ENCODE measurements at places on chromosomes 4 and X. TPM values are rescaled to one million over a fixed set of nuclear protein-coding genes. Genes with fewer than 3 reads are reported as not detected.

The SMIM43 gene
- 0.50 TPM for total RNA-seq

The LGI2 gene
- total RNA-seq: 4.8 TPM

The WNK3 gene
- total RNA-seq: 37.1 TPM

The MAGED4 gene
- total RNA-seq: 62.3 TPM

The TCEANC gene
- total RNA-seq: 3.2 TPM

The WWC2 gene
- 138 TPM for total RNA-seq

The DLG3 gene
- total RNA-seq: 57.1 TPM

The COPS4 gene
- total RNA-seq: 32.5 TPM

The SSX2 gene
- not detected for total RNA-seq

The RWDD4 gene
- total RNA-seq: 18.5 TPM

The NMU gene
- total RNA-seq: 30.5 TPM

The GSX2 gene
- not detected for total RNA-seq

The MAGEA11 gene
- total RNA-seq: not detected

The ADGRG4 gene
- not detected for total RNA-seq

The FRMPD3 gene
- total RNA-seq: 0.61 TPM

The UCP1 gene
- total RNA-seq: 0.29 TPM

The ARHGAP4 gene
- total RNA-seq: 25.9 TPM

The DCAF4L1 gene
- 0.17 TPM for total RNA-seq

- DNase-seq: no peak
Measured at GRCh38 chr4:142497606-142498005, 348.5 kb downstream of the INPP4B start.

DNA sequence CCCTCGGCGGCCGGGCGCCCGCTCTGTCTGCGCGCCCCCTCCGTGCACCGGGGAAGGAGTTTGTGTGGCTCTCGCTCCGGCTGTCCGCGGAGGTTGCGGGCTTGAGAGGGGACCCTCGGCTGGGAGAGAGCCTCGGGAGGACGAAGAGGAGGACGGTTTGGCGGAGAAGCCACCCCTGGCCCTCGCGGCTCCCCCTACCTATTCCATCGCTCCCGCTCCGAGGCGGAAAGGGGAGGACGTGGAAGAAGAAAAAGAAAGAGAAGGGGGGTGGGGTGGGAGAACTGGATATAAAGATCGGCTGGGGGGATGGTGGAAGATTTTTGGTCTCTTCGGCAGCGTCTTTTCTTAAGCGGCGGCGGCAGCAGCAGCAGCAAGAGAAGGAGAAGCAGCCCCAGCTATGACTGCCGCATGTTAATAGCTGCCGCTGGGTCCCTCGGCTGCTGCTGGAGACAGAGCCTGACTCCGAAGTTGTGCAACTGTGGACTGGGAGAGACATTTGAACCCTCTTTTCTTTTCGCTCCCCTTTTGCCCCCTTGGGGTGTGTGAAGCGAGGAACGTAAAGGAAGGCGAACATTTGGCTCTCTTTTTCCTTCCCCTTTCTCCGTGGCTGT, 895 bp downstream of the ADGRL3 start:
- DNase-seq: peak; percentile 62

GRCh38 chr4:25950461-25951389, 36.7 kb downstream of the SMIM20 start:
- DNase-seq: no peak

GRCh38 chr4:98601708-98602107, 56.7 kb downstream of the TSPAN5 start:
- DNase-seq: no peak

DNA sequence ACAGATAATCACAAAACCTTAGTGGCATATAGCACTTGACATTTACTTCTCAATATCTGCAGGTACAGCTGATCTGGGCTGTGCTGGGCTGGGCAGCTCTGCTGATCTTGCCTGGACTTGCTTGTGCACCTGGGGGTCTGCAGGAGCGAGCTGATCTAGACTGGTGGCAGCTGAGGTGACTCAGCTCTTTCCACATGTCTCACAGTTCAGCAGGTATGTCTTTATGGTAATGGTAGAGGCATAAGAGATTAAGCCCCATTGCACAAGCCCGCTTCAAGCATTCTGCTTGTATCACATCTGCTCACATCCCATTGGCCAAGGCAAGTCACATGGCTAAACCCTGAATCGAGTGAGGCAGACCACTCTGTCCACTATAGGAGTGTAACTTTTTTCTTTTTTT, 506.7 kb downstream of the BCOR start:
- no peak for DNase-seq

DNA sequence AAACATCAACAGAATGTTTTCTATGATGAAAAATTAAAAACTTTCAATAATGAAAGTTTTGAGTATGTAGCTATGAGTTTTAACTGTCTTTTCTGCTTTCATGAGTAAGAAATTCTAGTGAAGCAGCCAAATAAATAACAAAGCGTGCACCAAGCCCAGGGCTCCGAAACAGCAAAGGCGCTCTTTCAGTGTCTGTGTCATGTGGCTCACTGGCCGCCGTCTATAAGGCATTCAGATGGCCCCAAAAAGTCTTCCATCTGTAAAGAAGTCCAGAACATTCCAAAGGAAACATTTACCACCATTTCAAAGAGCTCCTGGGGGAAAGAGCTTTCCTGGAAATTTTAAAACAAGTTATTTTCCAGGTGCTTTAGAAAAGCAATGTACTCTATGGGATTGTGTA, 139.9 kb downstream of the AFAP1 start:
- DNase-seq: no peak

GRCh38 chrX:148372925-148373324, 127.5 kb upstream of the AFF2 start:
- DNase-seq: no peak

GRCh38 chrX:38142610-38143009, 78.1 kb downstream of the SRPX start:
- DNase-seq: no peak

DNA sequence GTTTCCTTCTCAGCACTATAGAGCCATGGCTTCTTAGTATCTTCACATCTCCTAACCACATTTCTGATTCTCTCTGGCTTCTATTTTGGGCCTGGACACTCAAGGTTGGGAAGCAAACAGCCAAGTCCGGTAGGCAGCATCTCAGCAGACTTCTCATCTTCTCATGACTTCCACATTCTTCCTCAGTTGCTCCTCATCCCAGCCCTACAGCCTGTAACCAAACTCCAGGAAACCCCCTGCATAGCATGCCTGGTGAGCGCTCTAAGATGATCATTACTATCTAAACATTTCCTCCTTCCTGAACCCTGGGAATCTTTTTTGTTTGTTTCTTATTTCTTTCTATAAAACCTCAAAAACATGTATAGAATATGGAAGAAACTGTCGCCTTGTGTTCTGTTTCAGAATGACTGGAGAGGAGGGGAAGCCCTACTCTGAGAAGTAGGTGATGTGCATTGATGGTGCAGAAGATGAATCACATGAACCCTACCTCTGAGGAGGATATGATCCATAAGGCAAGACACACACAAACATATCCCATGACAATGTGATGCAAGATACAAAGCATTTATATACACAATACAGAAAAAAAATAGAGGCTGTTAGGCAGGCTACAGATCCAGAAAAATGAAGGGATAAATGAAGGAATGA, 219.8 kb upstream of the GYPA start:
- no peak for DNase-seq

DNA sequence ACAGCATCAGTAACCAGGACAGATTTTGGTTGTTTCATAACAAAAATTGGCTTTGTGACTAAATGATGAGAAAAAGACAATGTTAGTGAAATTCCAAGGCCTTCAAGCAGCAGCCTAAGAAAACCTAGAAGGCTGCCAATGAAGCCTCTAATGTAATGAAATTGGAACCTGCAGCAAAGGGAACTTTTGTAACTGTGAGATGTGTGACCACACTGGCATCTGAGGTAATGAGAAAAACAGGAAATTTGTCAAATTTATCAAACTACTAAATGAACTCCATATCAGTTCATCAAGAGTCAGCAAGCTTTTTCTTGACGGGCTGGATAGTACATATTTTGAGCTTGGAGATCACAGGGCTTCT, 30.4 kb upstream of the EMCN start:
- no peak for DNase-seq

GRCh38 chrX:49029876-49030275, 13.3 kb downstream of the TFE3 start:
- no peak for DNase-seq

- DNase-seq: no peak
Measured at GRCh38 chrX:73785493-73785892, 222.5 kb downstream of the CHIC1 start.

DNA sequence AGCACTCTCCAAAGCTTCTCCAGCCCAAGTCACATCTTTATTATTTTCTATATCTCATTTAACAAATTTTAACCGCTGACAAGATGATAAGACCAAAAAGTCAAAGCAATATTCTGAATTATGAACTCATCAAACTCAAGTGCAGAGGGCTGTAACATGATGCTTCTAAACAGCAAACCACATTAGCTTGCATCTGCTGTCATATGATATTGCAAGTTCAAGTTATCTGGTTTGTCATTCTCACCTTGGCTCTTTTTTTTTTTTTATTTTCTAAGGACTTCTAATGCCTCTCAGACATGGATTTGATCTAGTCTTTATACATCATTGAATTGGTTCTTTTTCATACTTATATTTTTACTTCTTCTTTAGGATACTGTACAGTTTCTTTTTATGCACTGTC, 93.4 kb downstream of the SLC10A7 start:
- no peak for DNase-seq

- no peak for DNase-seq
Measured at GRCh38 chr4:66577922-66578321, 907.6 kb upstream of the EPHA5 start.

DNA sequence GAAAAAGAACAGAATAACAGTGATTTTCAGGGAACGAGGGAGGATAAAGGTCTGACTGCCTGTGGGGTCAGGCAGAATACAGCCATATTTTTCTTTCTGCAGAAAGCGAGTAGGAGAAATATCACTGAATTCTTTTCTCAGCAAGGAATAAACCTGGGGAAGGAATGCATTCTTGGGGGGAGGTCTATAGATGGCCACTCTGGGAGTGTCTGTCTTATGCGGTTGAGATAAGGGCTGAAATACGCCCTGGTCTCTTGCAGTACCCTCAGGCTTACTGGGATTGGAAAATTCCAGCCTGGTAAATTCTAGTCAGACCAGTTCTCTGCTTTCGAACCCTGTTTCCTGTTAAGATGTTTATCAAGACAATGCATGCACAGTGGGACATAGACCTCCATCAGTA, 26.3 kb downstream of the CNGA1 start:
- DNase-seq: no peak

- no peak for DNase-seq
Measured at GRCh38 chr4:20572976-20573375, 127.3 kb upstream of the PACRGL start.

- DNase-seq: peak; percentile 57
Measured at GRCh38 chr4:68905939-68906779, 45.4 kb downstream of the UGT2A3 start.

DNA sequence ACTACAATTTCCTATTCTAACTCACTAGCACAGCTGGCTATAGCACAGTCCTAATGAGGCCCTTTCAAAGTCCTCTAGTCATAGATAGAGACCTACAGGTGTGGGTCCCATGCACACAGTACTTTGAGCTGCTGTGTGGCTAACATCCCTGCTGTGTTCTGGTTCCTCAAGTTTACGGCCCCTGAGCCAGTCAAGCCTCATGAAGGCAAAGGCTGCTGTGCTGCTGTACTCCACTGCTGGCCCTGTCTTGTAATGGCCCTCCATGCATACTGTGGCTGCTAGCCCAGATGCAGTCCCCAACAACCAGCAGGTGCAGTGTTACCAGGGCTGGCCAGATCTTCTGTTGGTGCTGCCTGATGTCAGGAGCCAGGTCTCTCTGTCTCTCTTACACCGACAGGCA, 23.4 kb upstream of the ENPEP start:
- DNase-seq: no peak

- DNase-seq: no peak
Measured at GRCh38 chrX:47148946-47149345, 3.9 kb downstream of the RBM10 start.

- no peak for DNase-seq
Measured at GRCh38 chrX:19990151-19990555, 708 bp downstream of the BCLAF3 start.

- no peak for DNase-seq
Measured at GRCh38 chrX:65679071-65679540, 11.7 kb downstream of the MSN start.

- DNase-seq: no peak
Measured at GRCh38 chrX:3165808-3166207, 124.5 kb downstream of the ARSF start.

DNA sequence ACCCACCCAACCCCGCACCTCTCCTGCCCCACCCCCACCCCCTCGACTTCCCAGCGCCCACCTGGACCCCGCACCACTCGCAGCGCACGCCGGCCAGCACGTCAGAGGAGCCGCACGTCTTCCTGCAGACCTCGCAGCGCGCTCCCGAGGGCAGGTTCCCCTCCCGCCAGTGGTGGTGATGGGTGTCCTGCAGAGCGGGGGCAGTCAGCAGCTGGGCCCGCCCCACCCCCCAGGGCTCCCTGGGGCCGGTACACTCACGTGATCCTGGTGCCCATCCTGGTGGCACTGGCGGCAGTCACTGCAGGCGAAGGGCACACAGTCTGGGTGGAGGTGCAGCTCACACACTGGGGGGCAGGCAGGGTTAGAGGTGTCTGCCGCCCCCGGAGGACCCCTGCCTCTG, 5.1 kb downstream of the DGKQ start:
- no peak for DNase-seq

- DNase-seq: no peak
Measured at GRCh38 chrX:22800360-22800759, 199.4 kb upstream of the DDX53 start.

DNA sequence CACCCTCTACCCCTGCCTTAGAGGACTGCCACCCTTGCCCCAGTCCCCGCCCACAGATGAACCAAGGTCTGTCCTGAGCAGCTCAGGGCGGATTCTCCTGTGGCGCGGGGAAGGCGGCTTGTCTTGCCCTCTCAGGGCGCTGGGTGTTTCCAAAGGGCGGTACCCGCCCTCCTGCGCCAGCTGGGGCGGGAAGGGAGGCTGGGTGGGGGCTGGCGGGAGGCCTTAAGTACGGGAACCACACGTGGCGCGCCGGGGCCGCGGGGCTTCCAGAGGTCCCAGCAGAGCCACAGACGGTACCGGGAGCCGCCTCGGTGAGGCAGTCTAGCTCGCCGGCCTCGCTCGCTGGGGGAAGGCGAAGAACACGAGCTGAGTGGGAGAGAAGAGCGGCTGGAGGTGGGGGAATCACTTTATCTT, 361.1 kb downstream of the MID1IP1 start:
- DNase-seq: peak; percentile 53

DNA sequence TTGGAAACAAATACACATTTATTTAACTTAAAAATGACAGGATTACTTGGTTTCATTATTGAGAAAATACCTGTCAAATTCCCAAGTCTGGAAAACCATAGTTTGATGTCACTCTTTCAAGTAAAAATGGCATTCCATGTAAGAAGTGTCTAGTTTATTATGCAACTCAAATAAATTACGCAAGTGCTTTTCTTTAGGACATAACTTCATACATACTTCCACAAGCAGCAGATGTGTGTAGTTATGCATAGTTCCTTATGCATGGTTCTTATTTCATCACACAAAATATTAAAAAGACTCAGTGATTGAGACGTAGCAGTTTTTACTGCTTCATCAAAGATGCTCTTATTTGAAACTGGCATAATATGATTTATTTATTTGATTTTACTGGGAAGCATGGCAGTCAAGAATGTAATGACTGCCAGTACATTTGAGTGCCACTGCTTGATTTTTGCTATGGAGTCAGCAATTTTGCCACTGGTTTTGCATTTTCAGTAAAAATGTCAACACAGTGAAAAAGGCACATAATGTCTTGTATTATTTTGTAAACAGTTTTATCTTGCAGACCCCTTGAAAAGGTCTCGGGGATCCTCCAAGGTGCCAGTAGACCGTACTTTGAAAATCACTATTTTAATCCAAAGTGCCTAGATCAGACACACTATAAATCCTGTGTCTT, 62.1 kb downstream of the CLCN3 start:
- DNase-seq: no peak

GRCh38 chrX:1094566-1095333, 117.7 kb downstream of the CRLF2 start:
- DNase-seq: no peak
